Stimulated activated CD4-positive, alpha-beta T cell treated with anti-CD3 and anti-CD28 coated beads, Interleukin-12 subunit alpha, Interleukin-12 subunit beta, amount 100 ng/mL, for 24 hours (primary cell): ENCODE measurements at places on chromosomes 2 and 18.

- DNase-seq, result no peak
Observed at GRCh38 chr2:175063741-175064140, 58.6 kb upstream of the CHN1 start.

DNA sequence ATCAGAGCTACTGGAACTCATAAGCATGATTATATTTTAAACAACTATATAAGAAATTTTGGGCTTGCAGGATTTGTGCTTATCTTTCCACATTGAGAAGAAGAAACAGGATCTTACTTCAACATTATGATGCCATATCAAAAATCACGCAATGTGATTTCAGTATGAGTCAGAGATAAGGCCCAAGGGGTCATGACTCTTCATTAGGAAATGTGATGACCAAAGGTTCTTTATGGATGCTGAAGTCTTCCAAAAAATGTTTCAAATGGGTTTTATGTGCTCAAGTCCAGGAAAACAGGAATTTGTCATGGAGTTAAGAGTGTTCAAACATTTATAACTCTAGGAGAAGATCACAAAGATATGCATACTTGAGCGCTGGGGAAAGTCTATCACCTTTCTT is 7.8 kb upstream of the SERPINB2 start:
- no peak for DNase-seq

DNA sequence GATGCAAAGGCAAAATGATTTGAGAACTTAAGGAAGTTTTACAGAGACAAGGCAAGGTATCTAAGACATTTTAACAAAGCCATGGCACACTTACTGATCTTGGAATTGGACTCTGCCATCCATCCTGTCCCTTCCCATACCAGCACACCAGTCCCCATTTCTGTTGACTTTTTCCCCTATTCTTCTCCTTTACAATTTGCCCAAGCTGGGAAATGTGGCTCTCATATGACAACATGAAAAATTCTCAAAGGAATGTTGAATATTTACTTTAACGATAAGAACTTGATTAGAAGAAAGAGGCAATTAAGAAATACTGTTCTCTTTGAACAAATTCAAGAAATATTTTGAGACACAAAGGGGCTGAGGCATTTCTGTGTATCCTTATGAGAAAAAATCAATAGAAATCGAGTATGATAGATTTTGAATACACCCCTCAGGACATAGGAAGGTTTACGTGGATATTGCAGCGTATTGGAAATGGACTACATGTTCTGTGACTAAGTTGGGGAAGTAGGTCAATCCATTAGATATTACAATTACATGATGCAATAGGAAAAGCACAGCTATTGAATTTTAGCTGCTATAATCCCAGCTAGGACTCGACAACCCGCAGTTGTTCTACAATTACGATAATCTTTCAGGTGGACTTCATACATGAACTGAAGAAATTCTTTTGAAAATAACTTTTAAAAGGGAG is 201.6 kb downstream of the TRIB2 start:
- no peak for DNase-seq

DNA sequence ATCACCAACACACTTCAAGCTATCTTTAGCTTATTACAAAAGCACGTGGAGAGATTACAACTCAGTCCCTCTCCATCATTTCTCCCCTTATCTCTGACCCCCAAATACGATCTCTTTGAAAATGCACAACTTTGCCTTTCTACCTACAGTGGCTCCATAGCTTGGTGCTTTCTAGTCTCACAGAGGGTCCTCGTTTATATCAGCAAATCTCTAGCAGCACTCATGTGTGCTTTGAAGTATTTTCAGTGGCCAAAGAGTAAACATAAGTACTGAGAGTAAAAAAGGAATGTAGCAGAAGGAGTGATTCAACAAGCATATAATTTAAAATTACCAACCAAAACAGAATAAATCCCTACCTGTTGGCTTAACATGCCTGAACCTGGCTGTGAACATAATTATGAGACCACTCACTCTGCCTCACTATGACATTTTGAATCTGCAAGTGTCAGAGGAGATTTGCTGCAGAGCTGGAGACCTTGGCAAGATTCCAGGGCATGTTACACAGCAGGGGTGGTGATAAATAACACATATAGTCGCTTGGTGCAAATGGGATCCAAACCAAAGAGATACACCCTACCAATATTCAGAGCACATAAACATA is 54.6 kb downstream of the LAMA3 start:
- no peak for DNase-seq

DNA sequence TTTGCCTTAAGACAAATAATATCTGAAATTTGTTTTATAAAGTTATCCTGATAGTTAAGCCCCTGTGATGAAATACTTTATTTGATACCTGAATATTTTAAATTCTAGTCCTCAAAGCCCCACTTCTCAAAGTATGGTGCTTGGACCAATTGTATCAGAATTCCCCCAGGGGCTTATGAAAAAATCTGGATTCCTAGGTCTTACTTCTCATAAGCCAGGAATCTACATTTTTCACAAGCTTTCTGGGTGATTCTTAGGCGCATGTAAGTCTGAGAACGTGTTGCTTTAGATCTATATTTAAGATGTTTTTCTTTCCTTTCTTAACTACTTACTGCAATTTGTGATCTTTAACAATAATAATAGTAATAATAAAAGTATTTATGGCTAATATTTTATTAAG is 53.1 kb downstream of the MYO1B start:
- no peak for DNase-seq

GRCh38 chr2:27074738-27075565 is 3.5 kb upstream of the EMILIN1 start:
- DNase-seq, result no peak

DNA sequence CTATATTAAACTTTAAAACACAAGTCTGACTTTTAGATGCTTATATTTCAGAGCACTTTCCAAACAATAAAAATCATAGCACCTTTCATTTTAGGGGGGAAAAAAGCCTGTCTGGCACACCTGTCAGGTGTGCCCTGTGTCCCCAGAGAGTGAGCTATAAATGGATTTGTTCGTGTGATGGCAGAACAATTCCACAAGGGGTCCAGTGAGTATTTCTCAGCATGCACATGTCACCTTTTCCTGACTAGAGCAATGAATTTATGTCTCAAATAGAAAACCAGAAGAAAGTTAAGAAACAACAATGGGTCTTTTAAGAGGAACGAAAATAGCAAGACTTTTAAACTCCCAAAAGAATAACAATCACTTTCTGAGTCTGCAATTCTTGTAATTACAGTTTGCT is 55.9 kb downstream of the ACVR1C start:
- no peak for DNase-seq

GRCh38 chr2:62383846-62384245 is 122.1 kb downstream of the TMEM17 start:
- no peak for DNase-seq

DNA sequence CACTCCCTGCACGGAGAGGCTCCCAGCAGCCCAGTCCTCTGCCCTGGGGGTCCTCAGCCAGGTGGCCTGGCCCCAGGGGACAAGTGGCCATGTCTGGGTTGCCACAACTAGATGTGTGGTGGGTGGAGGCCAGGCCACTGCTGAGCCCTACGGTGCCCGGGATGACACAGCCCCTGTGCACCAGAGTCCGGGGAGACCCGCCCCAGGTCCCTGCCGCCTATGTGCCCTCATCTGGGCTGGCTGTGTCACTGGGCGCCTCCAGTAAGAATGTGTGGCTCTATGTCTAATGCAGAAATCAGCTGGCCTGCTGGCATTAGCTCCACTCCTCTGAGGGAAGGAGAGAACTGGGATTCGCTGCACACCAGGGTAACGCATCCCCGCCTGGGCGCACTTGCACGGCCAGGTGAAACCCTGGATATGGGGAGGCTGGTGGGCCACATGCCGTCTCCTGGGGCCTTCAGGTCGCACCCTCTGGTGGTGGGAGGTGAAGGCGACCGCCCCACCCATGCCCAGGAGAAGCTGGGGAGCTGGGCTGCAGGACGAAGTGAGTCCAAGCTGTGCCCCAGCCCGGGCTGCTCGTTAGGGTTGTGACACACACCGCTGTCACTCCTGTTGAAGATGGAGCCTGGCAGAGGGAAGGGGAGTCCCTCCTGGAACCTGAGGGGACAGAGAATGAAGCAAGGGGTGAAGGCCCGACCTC is 136.1 kb downstream of the PTGR3 start:
- DNase-seq, result no peak

GRCh38 chr2:148983896-148984295 is 54.6 kb upstream of the LYPD6B start:
- no peak for DNase-seq

DNA sequence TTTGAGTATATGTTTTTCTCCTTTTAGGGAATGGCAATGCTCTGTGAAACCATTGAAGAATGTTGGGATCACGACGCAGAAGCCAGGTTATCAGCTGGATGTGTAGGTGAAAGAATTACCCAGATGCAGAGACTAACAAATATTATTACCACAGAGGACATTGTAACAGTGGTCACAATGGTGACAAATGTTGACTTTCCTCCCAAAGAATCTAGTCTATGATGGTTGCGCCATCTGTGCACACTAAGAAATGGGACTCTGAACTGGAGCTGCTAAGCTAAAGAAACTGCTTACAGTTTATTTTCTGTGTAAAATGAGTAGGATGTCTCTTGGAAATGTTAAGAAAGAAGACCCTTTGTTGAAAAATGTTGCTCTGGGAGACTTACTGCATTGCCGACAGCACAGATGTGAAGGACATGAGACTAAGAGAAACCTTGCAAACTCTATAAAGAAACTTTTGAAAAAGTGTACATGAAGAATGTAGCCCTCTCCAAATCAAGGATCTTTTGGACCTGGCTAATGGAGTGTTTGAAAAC is 82.3 kb downstream of the ACVR2A start:
- no peak for DNase-seq

DNA sequence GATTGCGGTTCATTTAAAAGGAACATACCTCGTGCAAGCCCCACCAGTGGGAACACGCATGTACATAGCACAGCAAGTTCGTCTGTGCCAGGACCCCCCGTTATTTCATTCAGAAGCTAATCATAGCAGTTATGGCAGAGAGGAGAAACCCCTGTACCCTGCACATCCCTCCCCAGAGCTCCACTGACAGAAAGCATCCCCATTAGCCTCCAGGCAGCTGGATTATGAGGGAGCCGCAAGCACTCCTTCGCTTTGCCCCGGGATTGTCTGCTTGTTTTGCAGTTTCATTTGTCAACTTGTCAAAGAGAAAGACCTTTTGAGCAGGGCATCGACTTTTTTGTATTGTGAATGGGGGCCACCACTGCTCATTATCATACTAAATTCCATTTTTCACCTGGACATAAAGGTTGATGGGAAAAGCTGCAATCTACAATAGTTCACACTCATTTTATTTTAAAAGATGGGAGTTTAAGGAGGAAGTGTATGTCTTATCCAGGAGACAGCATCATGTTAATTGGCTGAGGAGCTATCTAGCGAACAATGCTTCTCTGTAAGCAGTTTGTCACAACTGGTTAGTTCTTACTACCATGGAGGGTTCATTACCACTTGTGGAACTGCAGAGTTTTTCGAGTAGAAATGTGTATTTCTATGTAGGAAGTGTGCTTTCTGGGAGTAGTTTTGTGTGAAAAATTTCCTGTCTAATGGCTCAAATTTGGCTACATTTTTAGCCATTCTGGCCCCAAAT is 255.3 kb downstream of the THSD7B start:
- no peak for DNase-seq

GRCh38 chr2:101151859-101152271 is 683 bp upstream of the TBC1D8 start:
- no peak for DNase-seq

GRCh38 chr2:47724221-47724981 is 58.5 kb upstream of the MSH6 start:
- no peak for DNase-seq

- DNase-seq, result no peak
Observed at GRCh38 chr2:241437179-241437578, 71.2 kb downstream of the STK25 start.

- DNase-seq, result no peak
Observed at GRCh38 chr2:70706026-70706795, 61.8 kb downstream of the ADD2 start.

DNA sequence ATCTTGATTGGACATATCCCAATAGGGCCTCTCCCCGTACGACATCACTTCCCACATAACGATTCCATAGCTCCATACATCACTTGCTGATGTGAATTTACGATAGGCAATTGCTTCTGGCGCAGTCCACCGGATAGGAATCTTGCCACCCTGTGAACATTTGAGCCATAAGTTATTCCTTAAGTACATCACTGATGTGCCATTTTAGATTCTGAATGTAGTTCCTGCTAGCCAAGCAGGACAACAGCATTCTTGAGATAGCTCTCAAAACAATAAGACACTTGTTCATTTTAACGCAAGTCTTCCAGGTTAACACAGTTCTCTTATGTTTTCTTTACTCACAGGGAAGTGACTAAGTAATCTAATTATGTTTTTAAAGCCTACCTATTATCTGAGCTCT is 138.0 kb downstream of the EPHA4 start:
- no peak for DNase-seq

GRCh38 chr2:198311020-198311419 is 506.6 kb downstream of the PLCL1 start:
- no peak for DNase-seq

GRCh38 chr18:55318951-55319441 is 269.0 kb downstream of the TCF4 start:
- DNase-seq, result no peak

GRCh38 chr18:10285283-10285640 is 169.2 kb upstream of the APCDD1 start:
- no peak for DNase-seq

DNA sequence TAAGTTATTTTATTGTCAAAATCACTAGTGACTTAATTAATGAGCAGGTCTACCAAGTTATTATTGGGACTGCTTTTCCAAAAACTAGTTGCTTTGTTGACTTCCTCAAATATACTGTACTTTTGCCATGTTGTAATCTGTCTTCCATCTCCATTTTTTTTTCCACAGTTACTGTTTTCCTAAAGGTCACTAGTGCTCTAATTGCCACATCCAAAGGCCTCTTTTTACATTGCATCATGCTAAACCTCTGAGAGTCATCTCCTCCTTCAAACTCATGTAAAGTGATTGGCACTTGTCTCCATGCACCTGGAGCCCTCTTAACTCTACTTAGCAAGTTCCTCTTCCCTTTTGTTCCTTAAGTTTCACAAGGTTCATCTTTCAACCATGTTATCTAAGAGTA is 11.8 kb downstream of the PMAIP1 start:
- DNase-seq, result no peak

DNA sequence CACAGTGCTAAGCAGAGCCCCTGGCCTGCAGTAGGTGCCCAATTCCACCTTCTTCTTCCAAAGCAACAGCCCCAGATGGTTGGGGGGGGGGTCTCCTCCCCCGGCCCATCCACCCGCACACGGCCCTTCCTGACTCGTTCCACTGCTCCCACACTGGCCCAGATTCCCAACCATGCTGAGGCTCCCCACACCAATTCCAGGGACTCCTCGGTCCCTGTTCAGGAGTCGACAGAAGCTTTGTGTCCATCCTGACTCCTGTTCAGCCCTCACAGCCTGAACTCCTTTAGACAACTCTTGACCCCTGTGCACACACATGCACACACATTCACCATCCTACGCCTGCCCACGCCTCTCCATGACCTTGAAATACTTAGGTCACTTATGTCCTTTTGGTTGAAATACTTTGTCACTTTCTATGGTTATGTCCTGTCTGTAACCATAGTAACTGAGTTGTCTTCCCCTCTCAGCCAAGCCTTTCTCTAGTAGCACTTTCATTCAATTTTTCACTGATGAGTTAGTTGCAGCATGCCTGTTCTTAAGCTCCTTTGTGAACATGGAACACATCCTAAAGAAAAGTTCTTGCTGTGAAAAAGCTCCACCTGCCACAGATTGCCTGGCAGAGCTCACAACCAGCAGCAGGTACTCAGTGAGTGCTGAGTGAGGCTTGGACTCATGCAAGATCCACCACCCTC is 225.8 kb downstream of the SEPTIN10 start:
- no peak for DNase-seq

- DNase-seq, result no peak
Observed at GRCh38 chr2:30530346-30530745, 83.3 kb downstream of the LCLAT1 start.
